ENCODE measurements at places on chromosomes 12 and 14.

- no peak for DNase-seq
Measured at GRCh38 chr12:53042607-53043454, 7.0 kb upstream of the TNS2 start.

DNA sequence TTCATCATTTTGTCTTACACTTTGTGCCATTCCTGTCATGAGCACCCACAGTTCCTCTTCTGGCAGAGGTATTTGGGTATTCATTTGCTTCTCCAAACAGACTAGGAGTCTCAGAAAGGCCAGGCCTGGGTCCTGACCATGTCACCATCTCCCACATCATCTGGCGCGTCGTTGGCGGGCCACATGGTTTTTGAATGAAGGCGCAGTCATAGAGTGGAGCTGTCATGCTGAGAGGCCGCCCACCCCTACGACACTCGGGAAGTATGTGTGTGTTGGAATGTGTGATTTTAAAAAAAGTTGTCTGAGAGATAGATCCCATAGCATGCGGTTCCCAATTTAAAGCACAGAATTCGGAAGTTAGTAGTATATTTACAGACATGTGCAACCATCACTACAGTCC, 15.6 kb upstream of the TTC7B start:
- DNase-seq = no peak

GRCh38 chr12:79983986-79984620, 49.2 kb upstream of the PPP1R12A start:
- DNase-seq = no peak

GRCh38 chr14:69356903-69357543, 41.1 kb downstream of the ERH start:
- DNase-seq = no peak

DNA sequence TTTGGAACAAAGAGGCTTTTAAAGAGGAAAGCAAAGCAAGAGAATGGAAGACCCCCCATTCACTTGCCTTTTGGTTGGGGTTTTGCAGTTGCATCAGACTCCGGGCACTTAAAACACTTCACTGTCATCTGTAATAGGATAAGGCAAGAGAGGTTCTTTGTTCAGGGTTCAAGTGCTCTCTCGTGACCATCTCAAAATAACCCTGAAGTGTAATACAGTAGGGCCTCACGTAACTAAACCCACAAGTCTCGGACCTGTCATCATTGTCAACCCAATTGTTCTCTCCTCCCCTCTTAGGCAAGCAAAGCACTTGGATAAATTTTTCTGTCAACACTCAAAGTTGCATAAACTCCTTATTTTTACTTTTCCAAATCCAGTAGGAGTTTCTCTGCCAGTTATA, 26.9 kb upstream of the MYBPC1 start:
- DNase-seq = no peak

DNA sequence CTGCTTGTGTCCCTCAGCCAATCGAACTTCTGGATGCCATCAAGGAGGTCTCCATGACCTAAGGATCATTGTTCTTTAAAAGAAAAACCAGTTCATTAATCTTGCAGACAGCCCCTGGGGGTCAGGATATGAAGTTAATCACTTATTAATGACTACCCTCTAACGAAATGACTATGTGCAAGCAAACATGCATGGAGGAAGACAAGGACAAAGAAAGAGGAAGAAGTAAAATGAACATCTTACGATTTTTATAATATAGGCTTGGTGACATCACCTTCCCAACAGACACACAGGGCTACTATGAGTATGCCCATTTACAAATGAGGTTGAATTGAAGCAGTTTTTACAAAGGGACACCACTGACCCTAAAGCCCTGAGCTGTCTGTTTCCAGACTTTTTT, 111.1 kb upstream of the AMIGO2 start:
- no peak for DNase-seq
